ENCODE measurements at places on chromosomes 3 and 15.

DNA sequence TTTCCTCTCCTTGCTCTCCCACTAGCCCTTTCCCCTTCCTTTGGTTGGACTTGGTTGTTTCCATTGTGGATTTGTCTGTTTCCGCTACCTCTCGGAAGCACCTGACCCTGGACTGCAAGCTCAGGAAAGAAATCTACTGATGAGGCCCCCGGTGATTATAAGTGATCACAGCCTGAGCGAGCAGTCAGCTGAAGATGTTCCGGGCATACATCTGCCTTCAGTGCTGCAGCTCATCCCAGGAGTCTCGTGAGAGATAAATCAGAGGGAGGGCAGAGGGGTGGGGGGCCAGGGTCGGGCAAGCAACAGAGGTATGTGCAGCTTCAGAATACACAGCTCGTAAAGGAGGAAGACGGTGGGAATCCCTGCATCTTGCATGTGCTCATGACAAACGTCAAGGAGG is 102.1 kb downstream of the MRPL46 start:
- no peak for DNase-seq

DNA sequence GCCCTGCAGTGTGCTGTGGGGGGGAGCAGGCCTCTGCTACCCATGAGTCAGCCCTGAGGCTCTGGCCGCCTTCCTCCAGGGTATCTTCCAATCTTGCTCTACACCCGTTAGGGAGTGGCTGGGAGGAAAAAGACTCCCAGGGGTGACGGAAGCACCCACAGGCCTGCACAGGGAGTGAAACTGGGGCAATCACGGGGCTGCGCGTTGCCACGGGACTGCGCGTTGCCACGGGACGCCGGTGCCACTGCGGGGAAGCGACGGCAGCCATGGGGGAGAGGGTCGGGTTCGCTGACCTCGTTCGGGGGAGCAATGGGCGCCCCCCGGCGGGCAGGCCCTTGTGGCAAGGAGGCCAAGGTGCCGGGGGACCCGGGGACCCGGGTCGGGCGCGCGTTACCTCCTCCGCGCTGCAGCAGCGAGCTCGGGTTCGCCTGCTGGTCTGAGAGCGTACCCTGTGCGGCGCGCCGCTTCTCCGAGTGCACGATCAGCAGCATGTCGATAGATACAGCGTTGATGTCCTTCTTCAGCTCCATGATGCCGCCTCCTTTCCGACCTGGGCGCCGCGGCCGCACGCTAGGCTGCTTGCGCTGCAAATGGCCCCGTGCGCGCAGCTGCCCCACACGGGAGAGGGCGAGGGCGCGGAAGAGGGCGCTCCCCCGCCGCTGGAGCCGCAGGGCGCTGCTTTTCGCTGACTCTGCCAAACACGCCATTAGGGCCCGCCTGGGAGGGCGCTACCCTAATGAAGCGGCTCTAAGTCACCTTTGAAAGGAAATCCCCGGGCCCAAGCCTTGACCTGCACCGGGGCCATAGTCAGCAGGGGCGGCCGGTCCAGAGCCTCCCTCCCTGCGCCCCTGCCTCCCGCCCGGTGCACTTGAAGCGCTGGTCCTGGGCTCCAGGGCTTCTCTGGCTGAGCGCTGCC is at the start of gene KY:
Gene KY (minus strand): TSS at position 592 of the 916 bp plus-strand sequence. CDS start 62 bp downstream, at position 530.
- DNase-seq = peak; percentile 46

DNA sequence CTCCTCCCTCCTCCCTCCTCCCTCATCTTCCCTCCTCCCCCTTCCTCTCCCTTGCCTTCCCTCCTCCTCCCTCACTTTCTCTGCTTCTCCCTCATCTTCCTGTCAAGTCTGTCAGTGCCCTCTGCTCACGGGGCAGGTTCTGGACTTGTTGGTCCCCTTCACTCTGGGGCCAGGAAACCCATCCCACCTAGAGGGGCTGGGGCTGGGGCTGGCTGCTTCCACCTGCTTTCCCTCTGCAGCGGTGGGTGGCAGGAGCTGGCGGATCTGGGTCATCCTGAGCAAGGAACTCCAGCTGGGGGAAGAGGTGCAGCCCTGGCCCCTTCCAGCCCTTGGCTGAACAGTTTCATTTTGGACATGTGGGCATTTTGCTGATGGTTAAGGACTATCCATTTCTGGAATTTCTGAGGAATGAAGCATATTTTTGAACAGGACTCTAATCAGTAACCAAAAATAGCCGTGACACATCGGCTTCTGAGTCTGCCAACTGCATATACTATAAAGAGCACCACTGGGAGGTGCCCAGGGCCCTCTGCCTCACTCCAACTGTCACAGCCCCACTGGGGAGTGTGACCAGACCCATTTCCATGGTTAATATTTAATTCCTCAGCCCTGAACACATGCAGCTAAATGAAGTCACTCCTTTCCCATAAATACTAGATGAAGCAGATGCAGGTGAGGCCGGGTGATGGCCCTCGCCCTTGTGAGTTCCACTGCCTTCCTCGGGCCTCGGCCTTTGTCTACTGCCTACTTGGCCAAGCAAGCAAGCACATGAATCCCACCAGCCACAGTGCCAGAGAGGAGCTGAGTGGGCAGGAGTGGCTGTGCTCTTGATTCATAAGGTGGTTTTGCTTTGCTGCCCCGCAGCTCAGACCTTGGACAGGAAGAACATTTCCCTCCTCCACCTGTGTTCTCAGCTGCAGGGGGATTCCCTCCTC is 39.8 kb downstream of the CHDH start:
- no peak for DNase-seq

GRCh38 chr3:15319575-15319974 is 12.8 kb downstream of the SH3BP5 start:
- DNase-seq = no peak

DNA sequence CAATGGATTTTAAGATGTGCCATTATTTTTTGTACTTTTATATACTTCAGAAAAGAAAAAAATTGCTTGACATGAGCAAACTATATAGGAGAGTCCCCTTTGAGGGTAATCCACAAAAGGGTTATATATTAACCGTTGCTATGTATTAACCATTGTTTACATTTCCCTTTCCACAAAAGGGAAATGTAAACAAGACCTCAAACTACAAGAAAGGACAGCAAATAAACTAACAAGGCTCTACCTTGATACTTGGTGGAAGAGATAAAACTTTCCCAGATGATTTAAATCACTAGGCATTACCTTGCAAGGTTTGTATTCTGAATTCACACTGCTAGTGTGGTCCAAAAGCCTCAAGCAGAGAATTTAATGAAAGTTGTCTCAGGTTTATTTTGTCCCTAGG is 616.3 kb upstream of the BCHE start:
- no peak for DNase-seq

DNA sequence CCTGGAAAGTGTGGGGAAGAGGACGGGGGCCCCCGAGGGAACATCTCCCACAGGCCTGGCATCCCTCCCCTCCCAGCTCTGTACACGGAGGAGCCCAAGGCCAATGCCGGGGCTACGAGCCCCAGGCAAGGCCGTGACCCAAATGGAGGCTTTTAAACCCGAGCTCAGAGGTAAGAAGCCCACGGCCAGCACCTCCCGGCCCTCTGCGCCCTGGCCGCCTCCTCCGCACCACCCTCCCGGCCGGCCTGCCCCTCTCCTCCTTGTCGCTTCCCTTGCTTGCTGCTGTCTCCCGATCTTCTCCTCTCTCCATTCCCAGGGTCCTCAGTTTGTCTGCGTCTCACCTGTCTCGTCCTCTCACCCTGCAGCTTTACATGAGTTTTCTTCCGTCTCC is 1.3 kb downstream of the MUC4 start:
- no peak for DNase-seq

DNA sequence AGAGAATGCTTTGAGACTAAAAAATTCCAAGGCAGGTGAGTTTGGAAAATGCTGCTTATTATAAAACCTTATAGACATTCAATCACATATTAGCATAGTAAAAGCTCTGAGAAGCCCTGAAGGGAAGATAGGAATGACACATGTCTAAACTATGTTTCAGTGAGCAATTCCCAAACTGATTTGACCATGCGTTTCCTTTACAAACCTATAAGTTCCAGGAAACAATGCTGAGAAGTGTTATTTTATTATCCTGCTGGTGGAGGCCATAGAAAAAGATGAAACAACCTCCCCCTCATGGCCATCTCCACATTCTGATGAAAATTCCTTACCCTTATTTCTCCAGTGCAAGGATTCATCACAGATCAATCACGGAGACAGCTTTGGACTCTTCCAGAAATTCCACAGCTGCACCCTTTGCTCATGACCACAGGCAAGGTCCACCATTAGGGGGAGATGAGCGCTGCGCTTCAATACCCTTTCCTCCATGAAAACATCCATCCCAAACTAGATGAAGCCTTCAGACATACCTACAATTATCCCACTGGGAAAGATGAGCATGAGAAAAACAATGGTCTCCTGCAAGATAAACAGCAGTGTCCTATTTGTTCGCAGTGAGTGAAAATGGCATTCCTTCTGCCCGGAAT is 372.1 kb downstream of the MAGI1 start:
- DNase-seq = no peak

Measured in hematopoietic multipotent progenitor cell (in vitro differentiated cells).